ENCODE measurements at places on chromosomes 4 and X.

GRCh38 chr4:144788469-144788868 lies 142.5 kb downstream of the HHIP start:
- no peak for DNase-seq

- DNase-seq, result no peak
Measured at GRCh38 chr4:874056-874455, 48.1 kb upstream of the CPLX1 start.

DNA sequence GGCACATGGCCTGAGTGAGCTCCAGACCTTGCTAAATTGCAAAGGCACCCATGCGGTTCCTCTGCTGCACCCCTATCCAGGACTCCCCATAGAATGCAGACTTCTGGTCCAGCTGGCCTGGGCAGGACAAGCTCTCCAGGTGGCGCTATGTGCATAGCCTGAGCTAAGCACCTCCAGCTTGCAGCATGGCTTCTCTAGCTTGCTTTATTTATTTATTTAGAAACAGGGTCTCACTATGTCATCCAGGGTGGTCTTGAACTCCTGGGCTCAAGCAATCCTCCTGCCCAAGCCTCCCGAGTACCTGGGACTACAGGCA lies 5.5 kb upstream of the WFS1 start:
- no peak for DNase-seq

GRCh38 chr4:76177709-76178108 lies 29.5 kb upstream of the NUP54 start:
- no peak for DNase-seq

DNA sequence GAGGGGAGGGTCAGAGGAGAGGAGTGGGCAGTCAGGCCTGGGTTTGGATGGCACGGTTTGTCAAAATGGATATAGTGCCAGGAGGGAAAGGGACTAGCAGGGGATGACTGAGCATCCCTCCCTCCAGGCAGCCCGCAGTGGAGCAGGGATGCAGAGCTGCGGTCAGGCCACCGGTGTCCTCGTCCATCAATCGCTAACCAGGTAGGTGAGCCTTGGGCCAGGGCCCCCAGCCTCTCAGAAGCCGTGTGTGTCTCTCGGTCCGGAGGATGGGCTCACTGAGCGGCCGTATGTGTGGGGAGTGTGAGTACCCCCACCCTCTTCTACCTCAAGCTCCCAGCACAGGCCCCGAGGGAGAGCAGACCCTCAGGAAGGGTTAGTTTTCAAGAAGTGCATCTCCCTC lies 538 bp upstream of the CYTL1 start:
- DNase-seq, result no peak

GRCh38 chr4:8192748-8193738 lies 6.0 kb upstream of the SH3TC1 start:
- no peak for DNase-seq

DNA sequence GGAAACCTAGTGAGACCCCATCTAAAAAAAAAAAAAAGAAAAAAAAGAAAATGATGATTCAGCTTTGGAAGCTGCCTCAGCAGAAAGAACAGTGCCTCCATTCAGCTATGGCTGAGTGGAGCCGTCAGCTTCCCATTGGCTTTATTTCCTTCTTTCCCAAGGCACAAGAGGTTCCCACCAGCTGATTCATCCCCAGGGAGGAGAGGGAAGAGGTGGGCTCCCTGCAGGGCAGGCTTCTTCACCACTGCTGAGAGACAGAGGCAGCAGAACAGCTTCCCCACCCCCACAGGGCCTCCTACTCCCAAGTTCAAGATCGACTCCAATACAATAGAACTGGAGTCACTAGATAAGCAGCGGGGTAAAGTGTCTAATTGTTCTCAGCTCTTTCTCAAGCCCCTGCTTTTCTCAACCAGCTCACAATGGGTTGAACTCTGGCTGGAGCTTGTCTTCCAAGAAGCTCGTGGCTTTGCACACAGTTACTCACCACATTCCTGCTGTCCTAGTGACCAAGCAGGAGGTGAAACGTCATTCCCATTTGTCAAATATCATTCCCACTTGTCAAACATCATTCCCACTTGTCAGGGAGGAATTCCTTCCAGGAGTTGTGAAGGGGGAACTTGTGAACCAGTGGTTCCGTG lies 47.8 kb downstream of the FHDC1 start:
- DNase-seq, result no peak

GRCh38 chr4:53779025-53779424 lies 187.7 kb upstream of the LNX1 start:
- DNase-seq, result no peak

DNA sequence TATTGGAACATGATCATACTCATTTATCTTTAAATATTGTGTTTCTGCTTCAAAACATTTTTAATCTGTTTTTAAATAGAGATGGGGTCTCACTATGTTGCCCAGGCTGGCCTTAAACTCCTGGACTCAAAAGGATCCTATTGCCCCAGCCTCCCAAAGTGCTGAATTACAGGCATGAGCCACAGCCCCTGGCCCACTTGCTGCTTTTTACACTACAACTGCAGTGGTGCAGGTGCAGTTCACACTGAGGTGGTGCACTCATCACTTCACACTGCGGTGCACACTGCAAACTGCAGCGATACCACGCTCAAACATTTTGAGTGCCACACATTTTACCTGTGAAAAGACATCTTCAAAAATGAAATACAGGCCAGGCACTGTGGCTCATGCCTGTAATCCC lies 10.8 kb downstream of the RPS3A start:
- no peak for DNase-seq

GRCh38 chr4:109350121-109350520 lies 47.7 kb upstream of the COL25A1 start:
- DNase-seq, result no peak

- DNase-seq, result no peak
Measured at GRCh38 chrX:104254442-104255115, at the start of gene ESX1. TSS of gene ESX1 (minus strand) at chrX:104254933. CDS start at chrX:104254849, 84 bp downstream.

- no peak for DNase-seq
Measured at GRCh38 chr4:122279670-122280069, 99.1 kb upstream of the ADAD1 start.

- no peak for DNase-seq
Measured at GRCh38 chr4:128475597-128475996, 188.0 kb upstream of the PGRMC2 start.

DNA sequence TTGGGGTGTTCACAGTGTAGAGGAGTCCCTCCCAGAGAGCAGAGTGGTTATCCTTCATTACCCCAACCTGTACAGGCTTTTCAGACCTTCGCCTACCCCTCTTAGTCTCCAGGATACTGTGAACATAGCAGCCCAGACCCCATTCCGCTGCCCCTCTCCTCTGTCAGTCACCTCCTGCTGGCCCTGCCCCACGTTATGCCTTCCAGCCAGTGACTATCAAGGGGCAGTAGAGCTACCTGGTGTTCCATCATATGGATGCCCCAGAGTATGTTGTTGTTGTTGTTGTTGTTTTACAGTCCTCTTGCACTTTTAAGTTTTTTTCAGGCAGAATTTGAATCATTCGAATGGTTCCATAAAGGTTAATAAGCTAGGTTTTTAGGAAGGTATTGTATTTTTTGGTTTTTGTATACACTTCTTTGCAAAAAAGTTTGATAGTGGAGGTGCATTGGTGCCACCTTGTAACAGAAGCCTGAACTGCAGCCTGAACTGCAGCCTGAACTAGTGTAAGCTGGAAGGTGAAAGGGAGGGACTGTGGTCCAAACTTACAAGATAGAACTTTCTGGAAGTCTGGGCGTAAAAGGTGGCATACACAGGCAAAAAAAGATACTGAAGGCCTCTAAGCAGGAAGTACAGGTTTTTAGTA lies 101.4 kb upstream of the RAB40AL start:
- no peak for DNase-seq

DNA sequence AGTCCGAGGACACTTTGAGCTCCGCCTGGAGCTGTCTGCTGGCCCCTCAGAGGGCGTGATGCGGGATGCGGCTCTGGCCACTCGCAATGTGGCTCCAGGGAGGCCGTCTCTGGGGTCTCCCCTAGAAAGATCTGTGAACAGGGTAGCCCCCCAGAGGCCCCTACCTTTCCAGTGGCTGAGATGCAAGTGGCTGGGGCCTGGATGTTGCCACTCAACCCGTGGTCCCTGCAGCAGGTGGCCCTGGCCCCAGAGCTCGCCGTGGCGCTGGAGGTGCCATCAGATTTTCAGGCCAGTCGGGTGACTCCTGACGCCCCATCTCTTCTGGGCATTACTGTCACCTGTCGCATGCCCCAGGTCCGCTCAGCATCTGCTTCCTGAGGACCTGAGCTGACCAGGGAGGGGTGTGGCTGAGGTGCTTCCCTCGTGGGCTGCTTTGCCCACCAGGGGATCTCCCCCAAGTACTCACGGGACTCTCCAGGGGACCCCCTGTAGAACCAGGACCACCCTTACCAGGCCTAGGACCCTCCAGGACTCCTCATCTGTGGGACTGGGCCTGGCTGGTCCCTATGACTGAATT lies 102.1 kb upstream of the LRPAP1 start:
- DNase-seq, result no peak

DNA sequence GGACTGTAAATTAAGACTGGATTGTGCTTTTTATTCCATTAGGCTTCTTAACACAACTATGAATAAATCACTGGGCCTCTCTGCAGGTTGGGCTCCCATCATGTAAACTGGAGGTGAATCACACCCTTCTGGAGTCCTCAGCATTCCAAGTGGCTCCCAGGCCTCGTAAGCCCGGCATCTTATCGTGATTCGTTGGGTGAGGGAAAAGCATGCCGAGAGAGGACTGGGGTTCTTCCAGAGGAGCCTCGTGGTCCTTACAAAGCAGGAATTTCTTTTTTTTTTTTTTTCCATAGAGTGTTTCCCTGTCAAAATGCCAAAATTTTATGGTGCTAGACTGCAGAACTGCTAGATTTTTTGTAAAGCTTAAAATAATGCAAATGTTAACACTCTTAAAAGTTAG lies 20.0 kb downstream of the CLDN22 start:
- no peak for DNase-seq

DNA sequence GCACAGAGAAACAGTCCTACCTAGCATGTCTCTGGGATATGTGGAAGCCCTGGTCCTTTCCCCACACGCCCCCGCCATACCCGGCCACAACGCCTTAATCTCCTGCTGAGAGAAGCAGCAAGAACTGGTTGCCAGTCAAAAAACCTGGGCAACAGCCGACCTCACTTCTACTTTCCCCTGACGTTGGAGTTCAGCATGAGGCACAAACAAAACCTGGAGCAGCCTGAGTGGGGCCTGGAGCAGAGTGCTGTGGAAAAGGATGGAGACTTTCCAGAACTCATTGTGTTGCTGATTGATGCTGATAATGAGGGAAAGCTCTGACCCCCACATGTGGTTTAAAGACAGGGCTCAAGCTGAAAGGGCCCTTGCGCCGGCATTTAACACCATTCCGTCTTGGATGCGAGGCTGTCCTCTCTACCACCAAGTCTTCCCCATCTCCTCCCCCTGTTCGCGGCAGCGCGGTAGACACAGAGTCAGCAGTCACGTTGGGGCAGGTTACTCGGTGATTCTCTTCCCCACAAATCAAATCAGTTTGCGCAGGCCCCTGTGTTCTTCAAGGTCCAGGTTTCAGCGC lies 666 bp downstream of the CCDC158 start:
- DNase-seq, result no peak

DNA sequence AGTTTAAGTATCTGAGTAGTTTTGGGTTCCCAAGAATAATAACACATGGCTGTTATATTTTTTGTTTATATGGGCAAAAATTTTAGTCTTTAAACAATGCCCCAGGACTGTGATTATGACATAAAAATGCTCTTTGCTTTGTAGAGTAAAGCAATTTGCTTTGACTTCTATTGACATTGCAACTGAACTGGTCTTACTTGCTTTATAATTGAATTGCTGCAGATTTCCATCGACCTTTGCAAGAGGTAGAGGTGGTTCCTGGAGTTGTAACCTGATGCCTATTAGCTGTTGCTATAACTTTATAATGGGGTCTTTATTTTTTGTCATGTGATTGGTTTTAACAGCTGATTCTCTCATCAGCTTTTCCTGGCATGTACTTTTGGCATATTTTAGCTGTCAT lies 302.9 kb downstream of the ARHGAP10 start:
- no peak for DNase-seq

- no peak for DNase-seq
Measured at GRCh38 chr4:28225050-28225449, 1364.4 kb downstream of the STIM2 start.

GRCh38 chr4:124085561-124086180 lies 626.9 kb downstream of the ANKRD50 start:
- DNase-seq, result no peak

DNA sequence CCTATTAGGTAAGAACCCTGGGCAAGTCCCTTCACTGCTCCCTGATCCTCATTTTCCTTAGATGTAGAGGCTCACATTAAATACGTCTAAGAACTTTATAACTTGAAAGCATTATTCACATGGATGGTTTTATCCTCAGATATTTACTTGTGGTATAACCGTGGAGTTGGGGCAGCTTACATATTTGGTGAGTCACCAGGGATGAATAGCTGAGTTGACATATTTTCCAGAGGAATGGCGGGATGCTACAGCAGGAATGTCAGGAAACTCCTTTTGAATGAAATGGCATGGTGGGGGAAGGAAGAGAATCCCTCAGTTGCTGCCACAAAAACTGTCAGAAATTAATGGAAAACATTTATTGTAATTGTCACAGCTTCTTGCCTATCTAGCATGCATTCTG lies 165.3 kb upstream of the RPS6KA3 start:
- no peak for DNase-seq

DNA sequence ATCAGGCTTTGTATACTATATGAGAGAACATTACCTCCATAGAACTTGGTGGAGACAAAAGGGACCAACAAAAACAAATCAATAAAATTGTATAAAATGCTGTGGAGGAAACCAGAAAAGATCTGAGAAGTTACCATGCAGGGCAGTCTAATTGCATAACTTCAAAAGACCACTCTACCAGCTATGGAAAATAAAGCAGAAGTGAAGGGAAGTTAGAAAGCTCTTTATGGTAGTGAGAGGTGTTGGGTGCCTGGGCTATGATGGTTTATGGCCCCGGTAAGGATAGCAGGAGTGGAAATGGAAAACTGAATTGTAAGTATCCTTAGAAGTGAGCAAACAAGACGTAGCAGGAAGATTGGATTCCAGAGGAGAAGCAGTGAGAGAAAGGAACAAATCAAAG lies 3.1 kb downstream of the TMEM184C start:
- DNase-seq, result no peak

DNA sequence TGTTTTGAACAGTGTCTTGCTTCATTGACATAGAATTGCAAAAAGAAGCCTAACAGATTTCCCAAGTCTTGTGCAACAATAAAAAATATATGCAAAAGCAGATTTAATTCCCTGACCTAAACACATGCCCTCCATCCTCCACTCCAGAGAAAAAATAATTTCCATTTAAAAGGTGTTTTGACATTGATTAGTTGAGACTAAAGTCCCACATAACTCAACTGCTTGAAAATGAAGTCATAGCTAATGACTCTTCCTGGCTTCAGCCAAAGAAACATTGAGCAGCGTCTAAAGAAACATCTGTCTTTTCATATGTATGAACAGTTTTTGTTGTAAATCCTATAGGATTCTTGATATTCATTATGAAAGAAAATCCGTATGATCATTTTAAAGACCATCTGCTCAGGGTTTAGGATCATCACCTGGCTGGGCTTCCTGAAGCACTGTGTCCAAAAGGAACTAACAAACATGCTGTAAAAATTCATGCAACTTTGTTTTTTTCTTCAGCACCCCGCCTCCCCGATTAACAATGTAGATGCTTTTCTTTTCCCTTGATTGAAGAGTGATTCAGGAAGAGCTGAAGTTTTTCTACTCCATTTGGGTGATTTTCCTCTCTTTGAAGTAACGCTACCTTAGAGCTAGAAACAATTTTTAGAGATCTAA lies 273.4 kb downstream of the HS3ST1 start:
- DNase-seq, result no peak

- DNase-seq, result no peak
Measured at GRCh38 chrX:47539860-47540259, 21.1 kb upstream of the ARAF start.

- no peak for DNase-seq
Measured at GRCh38 chr4:109803924-109804571, 2.2 kb upstream of the CFI start.

Data from GM18507 (cell line).